ENCODE measurements at places on chromosomes 2 and 18.
A peak's percentile ranks its signal among the peaks of the same experiment; 100 is the strongest.

GRCh38 chr2:149538138-149538833 is 49.3 kb downstream of the MMADHC start:
- no peak for DNase-seq

GRCh38 chr2:128624956-128625355 is 306.3 kb upstream of the HS6ST1 start:
- no peak for DNase-seq

DNA sequence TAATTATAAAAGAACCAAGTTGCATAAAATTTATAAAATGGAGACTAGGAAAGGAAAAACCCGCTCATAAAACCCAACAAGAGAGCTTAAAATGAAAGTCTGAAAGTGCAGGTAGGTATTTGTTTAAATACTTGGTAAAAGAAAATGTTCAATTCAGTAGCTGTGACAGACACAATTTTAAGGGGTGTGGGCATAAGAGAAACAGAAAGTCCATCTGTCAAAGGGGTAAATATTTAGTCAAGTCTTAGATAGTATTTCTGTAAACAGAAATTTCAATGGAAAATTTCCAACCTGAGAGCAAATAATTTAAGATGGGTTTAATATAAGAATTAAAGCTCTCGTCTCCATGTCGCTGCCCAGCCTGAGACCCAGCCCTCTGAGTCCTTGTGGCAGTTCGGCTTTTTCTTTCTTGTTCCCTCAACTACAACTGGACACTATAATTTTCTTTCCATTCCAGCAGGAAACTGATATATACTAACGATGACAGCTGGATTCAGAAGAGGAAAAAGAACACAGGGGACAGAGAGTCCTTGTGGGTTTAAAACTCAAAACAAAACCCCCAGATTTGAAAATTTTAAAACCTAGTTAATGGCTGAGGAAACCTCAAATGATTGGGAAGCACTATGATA is 88.0 kb upstream of the ZFP36L2 start:
- DNase-seq: no peak

GRCh38 chr2:95331606-95332005 is 34.5 kb downstream of the KCNIP3 start:
- no peak for DNase-seq

DNA sequence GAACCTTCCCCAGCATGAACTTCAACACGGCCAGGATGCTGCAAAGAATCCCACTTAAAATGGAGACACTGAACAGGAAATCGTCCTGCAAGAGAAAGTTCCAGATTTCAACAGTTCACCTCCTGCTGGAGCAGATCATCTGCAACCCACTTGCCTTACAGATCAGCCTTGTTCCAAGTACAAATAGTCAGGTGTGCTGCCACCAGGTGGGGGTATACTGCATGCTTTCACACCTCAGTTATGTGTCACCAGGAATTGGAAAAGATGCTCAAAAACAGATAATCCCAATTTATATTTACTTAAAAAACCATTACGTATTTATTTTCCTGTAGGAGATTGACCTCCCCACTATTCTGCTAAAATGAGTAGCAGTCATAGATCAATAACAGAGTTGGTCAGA is 212.3 kb downstream of the MGAT5 start:
- DNase-seq: no peak

- DNase-seq: no peak
Measured at GRCh38 chr18:6413579-6414117, 1.1 kb downstream of the L3MBTL4 start.

GRCh38 chr2:27431395-27431794 is 3.0 kb downstream of the NRBP1 start:
- no peak for DNase-seq

DNA sequence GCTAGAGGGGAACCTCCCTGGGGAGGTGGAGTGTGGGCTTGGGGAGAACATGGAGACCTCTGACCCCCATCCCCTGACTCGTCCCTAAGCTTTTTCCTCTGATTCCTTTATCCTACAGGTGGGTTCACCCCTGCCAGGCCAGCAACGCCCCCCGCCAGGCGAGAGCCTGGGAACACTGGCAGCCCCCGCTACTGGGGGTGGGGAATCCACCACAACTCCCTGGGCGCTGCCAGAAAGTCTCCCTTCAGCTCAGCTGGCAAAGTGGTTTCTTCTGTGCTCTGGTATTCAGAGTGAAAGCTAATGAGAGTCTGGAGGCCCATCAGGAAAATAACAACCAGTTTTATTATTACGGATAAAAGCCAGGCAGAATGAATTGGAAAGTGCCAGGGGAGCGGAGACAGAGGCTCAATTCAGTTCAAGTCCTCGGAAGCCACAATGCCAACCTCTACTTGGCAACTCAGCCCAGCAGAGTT is 2.8 kb downstream of the DIPK1C start:
- DNase-seq: no peak

- DNase-seq: no peak
Measured at GRCh38 chr2:142822190-142822589, 55.3 kb upstream of the KYNU start.

- no peak for DNase-seq
Measured at GRCh38 chr2:47833516-47833968, 50.6 kb downstream of the MSH6 start.

DNA sequence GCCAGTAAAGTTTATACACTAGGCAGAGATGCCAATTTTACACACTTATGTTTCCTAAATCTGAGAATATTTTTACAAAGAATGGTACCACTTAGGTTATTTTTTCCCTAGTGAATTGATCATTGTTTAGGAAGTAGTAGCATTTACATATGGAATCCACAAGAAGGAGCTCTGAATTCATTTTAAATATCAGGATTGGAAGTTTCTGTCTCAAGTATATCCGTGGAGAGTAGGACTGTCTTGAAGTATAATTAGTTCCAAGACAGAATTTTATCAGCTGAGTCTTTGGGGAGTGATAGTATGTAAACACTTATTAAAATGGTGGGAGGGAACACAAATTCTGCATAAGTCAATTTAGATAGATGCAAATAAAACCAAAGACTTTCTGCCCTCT is 82.3 kb upstream of the FAM98A start:
- DNase-seq: peak; percentile 95

All from SK-N-MC (cell line).